ENCODE measurements at places on chromosomes 5 and 9. TPM values are rescaled to one million over a fixed set of nuclear protein-coding genes. Genes with fewer than 3 reads are reported as not detected.

The AMACR gene
- 3.3 TPM for polyA plus RNA-seq

The NUTM2G gene
- polyA plus RNA-seq: not detected

The MARCHF3 gene
- polyA plus RNA-seq: 9.9 TPM

The LHX2 gene
- not detected for polyA plus RNA-seq
